T-helper 2 cell treated with Interferon-gamma antibody and Interleukin-4, amounts not matched to agents 5 μg/mL and 100 μg/mL, for 36 hours (primary cell): ENCODE measurements at places on chromosomes 2 and 18.

DNA sequence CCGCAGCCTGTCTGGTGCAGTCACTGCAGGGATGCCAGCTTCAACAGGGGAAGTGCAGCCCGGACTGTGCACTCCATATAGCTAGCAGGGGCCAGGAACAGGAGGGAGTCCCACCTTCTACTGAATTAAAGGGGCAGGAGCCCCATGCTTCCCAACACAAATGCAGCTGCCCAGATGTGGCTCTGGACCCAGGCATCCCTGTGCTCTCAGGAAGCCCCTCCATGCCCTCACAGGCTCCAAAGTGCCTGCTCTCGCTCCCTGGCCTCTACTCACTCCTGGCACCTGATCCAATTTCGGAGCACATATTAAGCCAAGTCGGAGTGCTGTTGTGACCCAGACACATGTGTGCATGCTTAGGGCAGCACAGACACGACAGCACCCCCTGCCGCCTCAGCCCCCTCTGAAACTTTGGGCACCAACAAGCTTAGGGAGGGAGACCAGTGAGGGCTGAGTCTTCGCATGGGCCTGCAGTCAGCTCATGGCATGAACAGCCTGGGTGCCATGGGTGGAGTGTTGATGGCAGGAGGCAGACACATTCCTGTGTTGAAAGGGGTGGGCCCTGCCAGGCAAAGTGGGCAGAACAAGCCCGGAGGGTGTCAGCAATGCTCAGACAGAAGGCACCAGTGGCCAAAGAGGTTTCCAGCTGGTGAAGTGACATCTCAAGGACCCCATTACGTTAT is 83.5 kb downstream of the ZNF804A start:
- no peak for DNase-seq

DNA sequence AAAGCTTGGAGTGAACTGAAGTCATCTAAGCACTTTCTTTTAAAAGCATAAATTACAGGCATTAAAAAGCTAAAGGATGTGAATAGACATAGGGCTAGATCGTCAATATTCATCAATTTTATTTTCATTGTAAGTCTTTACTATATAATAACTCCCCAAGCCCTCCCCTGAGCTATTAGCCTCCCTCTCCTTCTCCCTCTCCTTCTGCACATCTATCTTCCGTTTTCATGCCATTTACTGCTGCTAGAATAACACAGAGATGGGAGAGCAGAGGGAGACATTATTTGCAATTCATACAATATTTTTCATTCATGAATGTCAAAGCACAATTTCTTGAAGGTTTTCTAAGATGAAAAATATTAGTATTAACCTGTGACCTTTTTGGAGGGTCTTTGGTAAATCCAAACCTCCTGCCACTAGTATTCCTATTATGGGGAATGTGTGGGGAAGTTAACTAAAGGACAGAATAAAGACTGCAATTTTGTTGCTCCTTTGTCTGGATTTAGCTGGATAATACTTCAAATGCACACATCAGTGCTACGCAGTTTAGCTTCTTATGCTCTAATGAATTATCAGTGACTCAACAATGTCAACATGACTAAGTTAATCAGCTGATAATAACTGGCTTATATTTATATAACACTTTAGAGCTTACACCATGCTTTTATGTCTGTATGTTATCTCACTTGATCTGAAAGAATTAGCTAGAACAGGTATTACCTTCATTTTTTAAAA is 28.2 kb upstream of the MFF start:
- no peak for DNase-seq

DNA sequence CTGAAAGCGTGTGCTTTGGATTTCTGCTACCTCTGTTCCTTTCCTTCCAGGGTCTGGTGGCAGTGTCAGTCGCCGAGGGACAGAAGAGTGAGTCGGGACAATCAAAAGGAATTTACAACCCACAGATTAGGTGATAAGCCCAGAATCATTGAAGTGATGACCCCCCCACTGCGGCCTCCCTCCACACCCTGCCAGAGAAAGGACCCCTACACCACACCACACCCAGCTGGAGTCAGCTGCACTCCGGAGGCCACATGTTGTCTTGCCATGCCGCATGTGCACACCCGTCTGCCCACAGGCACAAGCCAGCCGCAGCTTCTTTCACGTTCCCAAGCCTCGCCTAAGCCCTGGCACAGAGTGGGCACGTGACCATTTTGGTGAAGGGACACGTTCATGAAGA is 366.8 kb upstream of the SALL3 start:
- no peak for DNase-seq

DNA sequence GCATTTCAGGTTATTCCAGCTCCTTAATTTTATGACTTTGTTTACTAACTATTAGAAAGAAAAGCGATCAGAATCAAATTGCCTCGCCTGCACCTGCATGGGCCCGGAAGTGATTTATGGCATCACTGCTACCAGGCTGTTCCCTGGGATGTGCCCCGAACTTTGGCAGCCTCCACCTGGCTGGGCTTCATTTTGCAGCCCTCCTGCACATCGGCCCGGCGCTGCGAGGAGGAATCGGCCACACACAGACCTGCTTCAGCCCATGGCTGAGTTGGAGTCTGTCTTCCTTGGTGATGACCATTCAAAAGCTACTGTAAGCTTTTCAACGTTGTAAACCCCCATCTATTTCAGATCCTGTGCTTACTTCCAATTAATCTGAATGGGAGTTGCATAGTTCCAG is 638.0 kb downstream of the RNF144A start:
- no peak for DNase-seq

DNA sequence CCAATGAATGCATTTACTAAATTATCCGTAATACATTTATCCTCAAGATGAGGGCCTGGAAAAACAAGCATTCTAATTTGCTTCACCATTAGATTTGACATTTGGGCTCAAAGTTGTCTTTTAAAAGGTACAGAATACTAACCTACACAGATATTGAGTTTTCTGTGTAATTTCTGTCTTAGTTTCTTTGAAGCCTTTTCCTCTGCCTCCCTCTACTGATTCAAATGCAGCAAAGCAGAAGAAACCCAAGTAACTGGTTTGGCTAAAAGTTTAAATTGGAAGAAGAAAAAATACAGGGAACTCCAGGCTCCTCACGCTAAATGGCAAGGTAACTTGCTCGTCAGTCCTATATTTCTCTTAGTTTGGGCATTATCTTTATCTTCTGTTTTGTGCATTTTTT is 53.3 kb upstream of the SLC5A7 start:
- DNase-seq, result no peak

- DNase-seq, result no peak
Observed at GRCh38 chr2:185645529-185645928, 93.1 kb upstream of the FSIP2 start.

DNA sequence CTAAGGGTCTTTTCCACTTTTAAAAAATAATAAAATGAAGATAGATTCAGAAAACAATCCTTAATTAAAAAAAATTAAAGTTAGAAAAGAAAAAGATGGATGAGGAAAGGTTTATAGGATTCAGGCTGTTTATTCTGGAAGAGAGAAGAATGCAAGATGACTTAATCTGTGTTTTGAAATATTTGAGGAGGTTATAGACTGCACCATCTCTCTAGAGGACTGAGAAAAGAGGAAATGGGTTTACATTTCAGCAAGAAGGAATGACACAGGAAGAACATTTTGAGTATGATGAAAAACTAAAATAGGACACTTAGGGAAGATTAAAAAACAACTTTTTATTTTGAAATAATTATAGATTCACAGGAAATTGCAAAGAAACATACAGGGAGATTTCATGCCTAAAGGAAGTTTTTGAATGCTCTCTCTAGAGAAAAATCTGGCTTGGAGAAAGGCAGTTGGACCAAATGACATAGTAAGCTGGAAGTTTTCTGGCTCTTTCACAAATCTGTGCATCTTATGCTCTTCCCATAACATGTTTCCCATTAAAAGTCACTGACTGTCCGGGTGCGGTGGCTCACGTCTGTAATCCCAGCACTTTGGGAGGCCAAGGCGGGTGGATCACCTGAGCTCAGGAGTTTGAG is 75.0 kb downstream of the CERS6 start:
- no peak for DNase-seq

GRCh38 chr2:224038049-224038829 is 847 bp downstream of the SERPINE2 start:
- peak; percentile 56 for DNase-seq

DNA sequence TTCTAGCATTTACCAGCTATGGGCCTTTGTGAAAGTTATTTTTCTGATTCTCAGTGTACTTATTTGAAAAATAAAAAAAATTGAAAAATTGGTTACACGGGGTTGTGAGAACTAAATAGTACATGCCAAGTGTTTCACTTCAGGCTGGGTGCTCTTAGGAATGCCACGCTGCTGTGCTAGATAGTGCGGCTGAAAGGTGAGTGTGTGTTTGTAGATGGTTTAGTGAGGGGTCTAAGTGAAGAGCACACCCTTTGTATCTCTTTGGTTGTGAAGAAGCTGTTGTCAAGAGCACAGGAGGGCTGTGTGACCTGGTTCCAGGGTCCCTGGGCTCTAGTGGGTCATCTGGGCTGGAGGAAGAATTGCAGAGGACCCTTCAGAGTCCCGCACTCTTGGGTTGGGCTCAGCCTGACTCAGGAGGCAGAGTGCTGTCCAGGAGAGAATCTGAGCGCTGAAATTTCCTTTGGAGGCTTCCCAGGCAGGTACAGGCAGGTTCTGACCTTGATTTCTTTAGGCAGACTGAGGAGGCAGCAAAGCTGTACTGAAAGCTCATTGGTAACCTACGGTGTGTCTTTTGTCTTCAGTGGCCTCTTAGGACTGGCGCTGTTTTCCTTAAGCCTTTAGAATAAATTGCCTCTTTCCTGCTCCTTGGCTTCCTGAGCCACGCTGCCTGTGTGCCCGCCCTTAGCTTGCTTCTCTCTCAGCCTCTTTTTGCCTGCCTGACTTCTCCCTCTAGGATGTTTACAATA is 44.4 kb downstream of the MAP4K4 start:
- DNase-seq, result no peak

DNA sequence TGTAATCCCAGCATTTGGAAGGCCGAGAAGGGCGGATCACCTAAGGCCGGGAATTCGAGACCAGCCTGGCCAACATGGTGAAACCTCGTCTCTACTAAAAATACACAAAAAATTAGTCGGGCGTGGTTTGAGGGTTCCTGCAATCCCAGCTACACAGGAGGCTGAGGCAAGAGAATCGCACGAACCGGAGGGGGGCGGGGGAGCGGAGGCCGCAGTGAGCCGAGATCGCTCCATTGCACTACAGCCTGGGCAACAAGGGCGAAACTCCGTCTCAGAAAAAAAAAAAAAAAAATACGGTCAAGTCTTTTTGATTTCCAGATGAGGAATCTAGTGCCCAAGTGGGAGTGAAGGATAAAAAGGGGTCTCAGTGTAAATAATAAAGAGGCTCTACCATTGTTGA is 16.5 kb upstream of the MEIS1 start:
- DNase-seq, result no peak

- DNase-seq, result no peak
Observed at GRCh38 chr2:29770846-29771245, 150.5 kb downstream of the ALK start.

- DNase-seq, result no peak
Observed at GRCh38 chr2:32852856-32853255, 93.9 kb upstream of the LTBP1 start.

DNA sequence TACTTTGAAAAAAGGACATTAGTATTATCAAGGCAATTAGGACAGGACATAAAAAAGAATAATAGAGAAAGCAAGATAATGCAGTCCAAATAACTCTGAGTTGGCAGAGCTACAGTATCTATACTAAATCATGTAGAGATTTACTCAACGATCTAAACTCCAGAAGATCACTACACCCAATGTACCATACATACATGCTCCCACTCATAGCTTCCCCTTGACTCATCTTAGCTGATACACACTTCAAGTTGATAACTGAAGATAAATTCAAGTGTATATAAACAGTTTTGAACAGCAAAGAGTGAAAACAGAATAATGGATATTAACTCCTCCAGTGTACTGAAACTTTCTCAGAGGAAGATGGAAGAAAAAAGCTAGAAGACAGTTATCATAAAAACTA is 78.5 kb downstream of the SESTD1 start:
- no peak for DNase-seq

- DNase-seq, result no peak
Observed at GRCh38 chr2:118913803-118914645, 28.0 kb upstream of the MARCO start.

GRCh38 chr2:26717362-26717761 is 24.8 kb downstream of the KCNK3 start:
- DNase-seq, result no peak

DNA sequence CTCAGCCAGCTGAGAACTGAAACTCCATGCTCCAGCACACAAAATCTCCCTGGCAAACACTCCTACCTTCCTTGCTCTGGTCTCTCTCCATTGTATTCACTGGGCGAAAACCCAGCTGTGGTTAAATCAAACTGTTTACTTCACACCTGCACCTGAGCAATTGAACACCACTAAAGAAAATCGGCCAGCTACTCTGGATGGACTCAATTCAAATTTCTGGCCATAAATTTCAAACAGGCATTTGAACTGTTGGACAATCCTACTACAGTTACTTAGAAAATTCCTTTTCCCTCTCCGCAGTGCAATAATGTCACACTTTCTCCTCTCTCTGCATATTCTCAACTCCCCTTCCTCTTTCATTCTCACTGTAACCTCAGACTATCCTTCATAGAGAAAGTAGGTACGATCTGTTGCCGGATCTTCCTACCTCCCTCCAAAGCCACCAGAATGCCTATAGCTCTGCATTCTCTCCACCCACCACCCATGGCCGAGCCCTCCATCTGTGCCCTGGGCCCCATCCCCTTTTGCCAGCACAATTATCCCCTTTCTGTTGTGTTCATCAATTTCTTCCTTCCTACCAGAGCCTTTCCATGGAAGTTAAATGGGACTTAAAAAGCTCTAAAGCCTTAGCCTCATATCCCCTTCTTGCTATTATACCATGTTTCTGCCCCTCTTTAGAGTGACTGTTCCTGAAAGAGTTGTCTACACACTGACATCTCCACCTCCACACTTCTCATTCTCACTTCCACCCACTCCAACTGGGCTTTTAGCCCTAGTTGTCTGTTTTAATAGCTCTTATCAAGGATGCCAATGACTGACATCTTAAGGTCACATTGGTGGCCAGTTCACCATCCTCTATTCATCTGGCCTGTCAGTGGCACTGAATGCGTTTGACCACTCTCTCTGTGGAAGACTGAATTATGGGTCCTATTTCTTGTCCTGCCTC is 127.5 kb upstream of the SLC1A4 start:
- DNase-seq, result no peak

DNA sequence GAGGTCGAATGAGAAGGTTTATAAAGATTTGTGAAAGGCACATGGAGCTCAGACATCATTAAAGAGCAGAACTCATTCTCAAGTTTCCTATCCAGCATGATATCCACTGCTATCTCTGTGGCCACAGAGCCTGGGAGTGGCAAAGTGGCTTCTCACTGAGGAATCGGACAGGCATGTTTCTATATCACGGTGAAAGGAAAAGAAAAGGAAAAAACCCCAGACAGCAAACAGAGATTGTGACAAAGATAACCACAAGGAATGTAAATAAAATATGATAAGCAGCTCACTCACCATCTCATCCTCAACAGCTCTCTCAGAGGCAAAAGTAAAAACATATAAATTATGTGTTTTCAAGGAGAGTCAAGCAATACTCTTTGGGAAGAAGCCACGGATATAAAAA is 2.5 kb downstream of the PID1 start:
- DNase-seq, result no peak
